ENCODE measurements at places on chromosomes 1 and 21. TPM values are rescaled to one million over a fixed set of nuclear protein-coding genes. Genes with fewer than 3 reads are reported as not detected.
A peak's percentile ranks its signal among the peaks of the same experiment; 100 is the strongest.

RNU1-1 gene
- not detected for polyA plus RNA-seq

DNA sequence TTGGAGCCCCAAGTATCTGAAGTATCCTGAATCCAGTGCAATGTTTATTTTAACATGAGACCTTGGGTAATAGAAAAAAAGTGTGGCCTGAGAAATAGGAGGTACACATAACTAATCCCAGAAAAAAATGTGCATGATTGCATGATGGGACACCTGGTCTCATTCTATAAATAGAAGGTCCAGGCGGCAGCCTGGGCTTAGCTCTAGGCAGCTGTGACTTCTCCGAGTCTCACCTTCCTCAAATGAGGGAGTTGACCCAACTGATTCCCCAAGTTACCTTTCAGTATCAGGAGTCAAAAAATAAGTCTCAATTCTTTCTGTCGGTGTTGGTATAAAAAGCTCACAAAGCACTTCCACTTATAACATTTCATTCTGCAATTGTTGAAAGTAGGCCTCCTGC lies 65.9 kb upstream of the CCDC190 start:
- DNase-seq, result no peak

DNA sequence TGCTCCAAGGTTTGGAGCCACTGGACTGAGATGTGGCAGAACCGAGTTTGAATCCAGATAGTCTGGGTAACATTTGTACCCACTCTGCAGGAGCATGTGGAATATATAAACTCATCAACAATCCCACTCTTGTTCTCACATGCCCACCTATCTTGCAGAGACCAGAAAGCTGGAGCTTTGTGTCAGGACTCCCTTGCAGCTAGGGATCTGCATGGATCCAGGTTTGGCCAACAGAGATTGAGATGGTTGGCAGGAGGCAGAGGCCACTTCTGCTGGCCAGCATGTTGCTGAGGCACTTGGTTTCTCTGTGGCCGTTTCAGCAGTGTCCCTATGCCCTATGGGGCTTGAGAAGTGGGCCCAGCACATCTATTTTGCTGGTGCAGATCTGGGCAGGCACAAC lies 208.3 kb downstream of the KAZN start:
- no peak for DNase-seq

GRCh38 chr1:26932531-26932930 lies 11.0 kb downstream of the NUDC start:
- DNase-seq, result peak; percentile 68
